ENCODE measurements at places on chromosomes 6 and 20. TPM values are rescaled to one million over a fixed set of nuclear protein-coding genes. Genes with fewer than 3 reads are reported as not detected.

GRCh38 chr20:17530153-17530552 lies 1.0 kb downstream of the BFSP1 start:
- no peak overlapping the region for H3K27ac ChIP-seq
- no peaks in the 10 kb centered on the region for H3K36me3 ChIP-seq
- no peak overlapping the region for H3K4me3 ChIP-seq

- H3K27me3 ChIP-seq = peaks cover 2% of the 10 kb centered on the region
- no peak for DNase-seq
- no peak overlapping the region for H3K27ac ChIP-seq
- H3K4me1 ChIP-seq = no peaks in the 10 kb centered on the region
- H3K4me3 ChIP-seq = no peak overlapping the region
Observed at GRCh38 chr6:4969609-4970285, 34.1 kb downstream of the RPP40 start.

DNA sequence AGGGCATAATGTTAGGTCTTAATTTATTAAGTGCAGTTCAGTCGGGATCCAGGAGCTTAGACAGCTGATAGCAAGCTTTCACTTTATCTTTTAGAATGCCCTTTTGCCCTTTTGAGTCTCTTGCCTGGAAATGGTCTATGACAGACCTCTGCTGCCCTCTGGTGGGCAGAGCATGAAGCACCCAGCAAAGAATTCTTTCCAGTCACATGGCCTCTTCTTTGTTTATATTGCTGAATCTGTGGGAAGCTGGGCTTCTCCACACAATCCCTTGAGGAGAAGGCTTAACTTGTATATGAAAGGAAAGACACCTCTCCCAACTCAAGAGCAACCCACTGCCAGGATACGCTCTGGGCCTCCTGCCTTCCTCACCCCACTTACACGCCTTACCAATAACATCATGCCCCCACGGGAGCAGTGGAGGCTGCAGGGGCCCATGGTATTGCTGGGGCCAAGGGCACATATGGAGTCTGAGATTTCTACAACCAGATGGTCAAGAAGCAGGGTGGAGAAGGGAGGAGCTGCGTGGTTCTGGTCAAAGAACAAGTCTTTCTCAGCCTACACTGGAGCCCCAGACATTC lies 20.4 kb downstream of the WFDC3 start:
- no peaks in the 10 kb centered on the region for H3K36me3 ChIP-seq
- no peaks in the 10 kb centered on the region for H3K4me1 ChIP-seq
- no peaks in the 10 kb centered on the region for H3K27me3 ChIP-seq

The TTLL9 gene
- 0.21 TPM for total RNA-seq

The JAG1 gene
- total RNA-seq = 3.2 TPM

- H3K27me3 ChIP-seq = no peaks in the 10 kb centered on the region
- no peaks in the 10 kb centered on the region for H3K4me1 ChIP-seq
- no peak overlapping the region for H3K27ac ChIP-seq
- H3K36me3 ChIP-seq = no peaks in the 10 kb centered on the region
Observed at GRCh38 chr6:138012682-138013081, 94.5 kb downstream of the PERP start.

- no peak for DNase-seq
- H3K27ac ChIP-seq = no peak overlapping the region
- H3K4me3 ChIP-seq = no peak overlapping the region
- peaks cover 12% of the 10 kb centered on the region for H3K4me1 ChIP-seq
- no peaks in the 10 kb centered on the region for H3K27me3 ChIP-seq
- H3K36me3 ChIP-seq = no peaks in the 10 kb centered on the region
Observed at GRCh38 chr20:3931664-3932063, 42.5 kb downstream of the PANK2 start.

DNA sequence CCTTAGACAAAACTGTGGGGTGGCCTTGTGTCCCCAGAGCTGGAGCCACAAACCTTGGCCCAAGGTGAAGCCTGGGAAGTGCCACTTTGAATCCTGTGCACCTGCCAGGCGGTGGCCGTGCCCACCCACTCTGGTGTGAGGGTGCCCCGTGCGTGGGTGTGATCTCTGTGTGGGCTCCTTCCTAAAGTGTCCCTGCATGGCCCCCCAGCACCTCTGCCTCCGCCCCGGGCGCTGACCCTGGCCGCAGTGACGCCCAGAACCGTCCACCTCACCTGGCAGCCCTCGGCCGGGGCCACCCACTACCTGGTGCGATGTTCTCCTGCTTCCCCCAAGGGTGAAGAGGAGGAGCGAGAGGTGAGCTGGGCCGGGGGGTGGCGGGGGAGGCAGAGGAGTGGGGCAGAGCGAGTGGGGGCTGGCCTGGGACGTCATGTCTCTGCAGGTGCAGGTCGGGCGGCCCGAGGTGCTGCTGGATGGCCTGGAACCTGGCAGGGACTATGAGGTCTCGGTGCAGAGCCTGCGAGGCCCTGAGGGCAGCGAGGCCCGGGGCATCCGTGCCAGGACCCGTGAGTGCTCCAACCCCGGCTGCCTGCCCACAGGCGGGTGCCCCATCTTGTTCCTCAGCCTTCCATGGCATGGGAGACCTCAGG lies 18.3 kb downstream of the COL20A1 start:
- H3K27ac ChIP-seq = no peak overlapping the region
- no peaks in the 10 kb centered on the region for H3K36me3 ChIP-seq
- no peaks in the 10 kb centered on the region for H3K4me1 ChIP-seq
- H3K27me3 ChIP-seq = no peaks in the 10 kb centered on the region

DNA sequence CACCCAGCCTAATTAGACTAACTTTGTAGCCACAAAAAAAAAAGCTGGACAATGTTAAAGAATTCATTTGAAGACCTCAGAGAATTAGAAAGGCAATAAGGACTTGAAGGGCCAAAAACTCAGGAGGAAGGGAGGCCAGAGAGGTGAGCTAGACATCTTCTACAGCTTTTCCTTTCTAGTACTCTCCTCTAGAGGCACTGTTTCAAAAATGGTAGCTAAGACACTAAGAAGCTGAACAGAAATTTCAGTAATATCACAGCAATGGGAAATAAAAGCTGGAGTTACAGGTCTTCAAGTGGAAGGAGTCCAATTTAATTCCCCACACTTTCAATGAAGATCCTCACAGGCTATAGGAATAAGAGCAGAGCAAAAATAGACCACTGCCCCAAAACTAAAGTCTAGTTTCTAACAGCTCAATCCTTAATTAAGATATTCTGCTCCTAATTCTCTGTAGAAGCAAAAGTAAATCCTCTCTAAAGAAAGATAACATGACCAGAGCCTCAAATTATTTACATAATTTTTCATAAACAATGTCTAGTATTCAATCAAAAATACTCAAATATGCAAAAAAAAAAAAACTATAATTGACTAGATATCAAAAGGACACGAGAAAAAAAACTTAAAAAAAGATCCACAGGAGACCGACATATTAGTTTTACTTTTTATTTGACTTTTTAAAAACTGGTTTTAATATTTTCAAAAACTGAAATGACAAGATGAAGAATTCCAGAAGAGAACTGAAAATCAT lies 63.7 kb downstream of the RNGTT start:
- no peaks in the 10 kb centered on the region for H3K27me3 ChIP-seq
- H3K27ac ChIP-seq = no peak overlapping the region
- no peak overlapping the region for H3K4me3 ChIP-seq
- no peak for DNase-seq
- H3K4me1 ChIP-seq = no peaks in the 10 kb centered on the region
- peaks cover 1% of the 10 kb centered on the region for H3K36me3 ChIP-seq

The FAM83D gene
- 16.6 TPM for total RNA-seq

GRCh38 chr20:51586005-51586440 lies 43.5 kb upstream of the NFATC2 start:
- no peak for DNase-seq
- no peaks in the 10 kb centered on the region for H3K27me3 ChIP-seq
- H3K4me3 ChIP-seq = no peak overlapping the region
- H3K36me3 ChIP-seq = no peaks in the 10 kb centered on the region
- no peaks in the 10 kb centered on the region for H3K4me1 ChIP-seq

DNA sequence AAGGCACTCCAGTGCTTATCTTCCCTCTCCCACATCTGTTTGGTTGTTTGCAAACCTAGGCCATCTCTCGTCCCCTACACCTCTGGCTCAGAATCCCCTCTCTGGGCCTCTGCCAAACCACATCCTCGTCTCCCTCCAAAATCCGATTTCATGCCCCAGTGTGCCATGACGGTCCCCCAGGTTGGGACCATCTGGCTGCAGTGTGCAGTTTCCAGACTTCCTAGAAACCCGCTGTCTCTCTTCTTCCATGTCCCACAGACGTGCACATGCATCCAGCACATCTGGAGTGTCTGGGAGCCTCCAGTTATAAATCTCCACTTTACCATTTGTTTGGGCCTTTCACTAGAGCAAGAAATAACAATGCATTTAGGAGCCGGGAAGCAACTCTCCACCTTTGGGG lies 316.2 kb downstream of the KIF16B start:
- H3K4me1 ChIP-seq = no peaks in the 10 kb centered on the region
- no peak overlapping the region for H3K4me3 ChIP-seq
- no peaks in the 10 kb centered on the region for H3K36me3 ChIP-seq
- no peaks in the 10 kb centered on the region for H3K27me3 ChIP-seq

The DEFB124 gene
- total RNA-seq = not detected

DNA sequence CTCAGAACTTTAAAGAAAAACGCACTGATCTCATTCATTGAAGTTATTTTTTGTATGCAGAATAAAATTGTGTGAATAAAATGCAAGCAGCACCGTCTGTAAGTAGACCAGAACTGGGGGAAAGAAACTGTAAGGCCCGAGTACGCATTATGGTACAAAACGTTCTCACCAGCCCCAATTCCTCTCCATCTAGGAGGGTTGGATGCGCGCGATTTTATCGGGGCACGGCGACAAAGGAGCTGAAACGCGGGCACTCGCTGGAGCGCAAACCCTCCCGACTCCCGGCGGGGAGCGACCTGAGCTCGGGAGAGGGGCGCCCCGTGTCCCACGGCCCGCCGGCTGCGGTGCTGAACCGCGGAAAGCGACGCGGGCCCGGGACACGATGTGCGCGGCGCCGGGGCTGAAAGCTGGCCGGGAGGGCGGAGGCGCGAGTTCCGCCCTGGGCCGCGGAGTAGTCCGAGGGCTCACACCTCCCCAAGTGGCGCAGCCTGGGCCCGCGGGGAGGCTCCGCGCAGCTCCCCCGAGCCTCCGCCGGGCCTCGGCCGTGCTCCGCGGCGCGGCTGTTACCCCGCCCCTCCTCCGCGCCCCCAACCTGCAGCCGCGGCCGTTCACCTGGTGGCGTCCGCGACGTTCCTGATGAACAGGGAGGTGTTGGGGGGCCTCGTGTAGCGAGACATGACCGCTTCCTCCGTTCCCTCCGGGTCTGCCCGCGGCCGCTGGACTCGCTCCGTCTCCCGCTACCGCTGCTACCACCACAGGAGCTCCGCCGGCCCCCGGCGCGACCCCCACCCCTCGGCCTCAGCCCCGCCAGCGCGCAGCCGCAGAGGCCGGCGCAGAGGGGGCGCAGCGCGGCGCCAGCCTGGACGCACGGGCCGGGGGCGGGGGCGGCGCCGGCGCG lies at the start of gene SRSF12:
TSS of gene SRSF12 (minus strand) at position 861 of the 898 bp plus-strand sequence. CDS start at position 677, 184 bp downstream.
- H3K27me3 ChIP-seq = no peaks in the 10 kb centered on the region
- H3K36me3 ChIP-seq = no peaks in the 10 kb centered on the region
- DNase-seq = no peak
- no peak within 1 kb of the TSS for H3K27ac ChIP-seq
- peak within 1 kb of the TSS; percentile 34 for H3K4me3 ChIP-seq
- H3K4me1 ChIP-seq = no peaks in the 10 kb centered on the region

DNA sequence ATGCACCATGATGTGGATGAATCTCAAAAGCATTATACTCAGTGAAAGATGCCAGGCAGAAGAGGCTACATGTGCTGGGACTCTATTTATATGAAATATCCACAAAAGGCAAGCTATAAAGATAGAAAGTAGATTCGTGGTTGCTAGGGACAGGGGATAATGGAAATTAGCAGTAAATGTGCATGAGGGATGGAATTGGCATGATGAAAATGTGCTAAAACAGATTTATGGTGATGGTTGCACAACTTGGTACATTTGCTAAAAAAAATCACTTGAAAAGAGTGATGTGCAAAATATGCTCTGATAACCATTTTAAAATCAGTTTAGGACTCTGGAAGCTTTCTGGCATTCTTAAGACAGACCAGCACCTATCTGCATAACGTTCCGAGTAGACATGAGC lies 61.6 kb downstream of the ALDH8A1 start:
- H3K27me3 ChIP-seq = no peaks in the 10 kb centered on the region
- no peaks in the 10 kb centered on the region for H3K4me1 ChIP-seq
- H3K36me3 ChIP-seq = no peaks in the 10 kb centered on the region
- no peak overlapping the region for H3K4me3 ChIP-seq

- no peaks in the 10 kb centered on the region for H3K27me3 ChIP-seq
- no peaks in the 10 kb centered on the region for H3K36me3 ChIP-seq
- H3K4me3 ChIP-seq = no peak overlapping the region
Observed at GRCh38 chr6:88867841-88868731, 95.3 kb downstream of the RNGTT start.

GRCh38 chr6:127332383-127332961 lies 10.9 kb downstream of the ECHDC1 start:
- peaks cover 11% of the 10 kb centered on the region for H3K4me1 ChIP-seq
- H3K36me3 ChIP-seq = no peaks in the 10 kb centered on the region
- H3K27me3 ChIP-seq = no peaks in the 10 kb centered on the region
- DNase-seq = no peak
- no peak overlapping the region for H3K27ac ChIP-seq
- H3K4me3 ChIP-seq = no peak overlapping the region

The TSPO2 gene
- not detected for total RNA-seq

All from GM12878 (cell line).